Suprapubic skin (tissue), 4 donors: ENCODE measurements at places on chromosomes 12 and 14. TPM values are rescaled to one million over a fixed set of nuclear protein-coding genes. Genes with fewer than 3 reads are reported as not detected.

DNA sequence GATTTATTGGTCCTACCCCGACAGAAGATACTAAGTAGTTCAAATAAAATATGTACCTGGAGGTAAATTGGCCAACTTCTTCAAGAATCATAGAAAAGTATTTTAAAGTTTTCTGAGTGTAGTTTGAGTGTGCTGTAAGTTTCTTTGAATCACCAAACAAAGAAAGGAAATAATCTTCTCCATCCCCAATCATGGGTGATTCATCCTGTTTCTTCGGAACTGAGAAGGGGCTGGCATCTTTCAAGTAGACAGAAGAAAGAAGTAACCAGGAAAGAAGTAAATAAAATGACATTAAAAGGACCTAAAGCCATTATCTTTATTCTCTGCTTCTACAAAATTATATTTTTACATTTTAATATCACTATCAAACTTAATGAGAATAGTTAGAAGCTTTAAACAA is 6.8 kb downstream of the LMNTD1 start:
- DNase-seq = no peak

GRCh38 chr12:23949348-23950209 is at the start of gene SOX5:
SOX5 (minus strand) TSS chr12:23949670; CDS start chr12:23949601, 69 bp downstream.
- DNase-seq = no peak

DNA sequence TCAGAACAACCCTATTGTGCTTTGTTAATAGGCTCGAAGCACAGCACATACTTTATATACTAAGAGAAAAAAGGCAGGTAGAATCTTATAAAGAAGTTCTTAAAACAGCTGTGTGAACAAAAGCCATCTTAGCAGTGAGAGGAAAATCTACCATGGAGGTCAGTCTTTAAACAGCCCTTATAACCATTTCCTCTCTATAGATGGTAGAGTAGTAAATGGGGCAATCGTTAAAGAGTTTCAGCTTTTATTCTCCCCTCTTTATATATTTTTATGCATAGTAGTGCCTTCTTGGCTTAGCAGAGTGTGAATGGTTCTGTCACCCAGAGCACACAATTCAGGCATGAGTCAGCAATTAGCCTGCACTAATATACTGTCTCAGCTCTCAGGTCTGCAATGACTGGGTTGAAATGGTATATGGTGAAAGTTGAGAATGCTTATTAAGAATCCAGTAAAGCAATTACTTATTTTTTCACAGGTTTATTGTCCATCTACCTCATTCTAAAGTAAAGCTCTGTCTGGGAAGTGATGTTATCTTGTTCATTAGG is 305.0 kb downstream of the NELL2 start:
- DNase-seq = no peak

- no peak for DNase-seq
Measured at GRCh38 chr12:89155826-89156225, 196.5 kb downstream of the DUSP6 start.

DNA sequence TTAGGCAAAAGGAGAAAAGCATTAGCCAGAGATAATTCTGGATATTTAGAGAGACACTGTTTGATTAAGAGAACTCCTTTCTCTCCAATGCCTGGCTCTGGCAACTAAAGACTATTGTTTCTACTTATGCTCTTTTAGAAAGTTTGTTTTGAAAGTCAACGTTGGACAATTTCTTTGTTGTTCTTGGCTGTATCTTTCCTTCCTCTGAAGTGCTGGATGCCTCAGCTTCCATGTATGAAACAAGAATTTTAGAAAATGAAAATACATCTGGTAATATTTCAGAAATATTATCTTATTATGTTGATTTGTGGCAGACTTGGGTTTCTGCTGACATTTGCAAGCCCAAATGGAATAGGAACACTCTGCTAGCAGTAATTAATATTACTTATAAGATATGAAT is 382.6 kb downstream of the SNAPC1 start:
- no peak for DNase-seq

DNA sequence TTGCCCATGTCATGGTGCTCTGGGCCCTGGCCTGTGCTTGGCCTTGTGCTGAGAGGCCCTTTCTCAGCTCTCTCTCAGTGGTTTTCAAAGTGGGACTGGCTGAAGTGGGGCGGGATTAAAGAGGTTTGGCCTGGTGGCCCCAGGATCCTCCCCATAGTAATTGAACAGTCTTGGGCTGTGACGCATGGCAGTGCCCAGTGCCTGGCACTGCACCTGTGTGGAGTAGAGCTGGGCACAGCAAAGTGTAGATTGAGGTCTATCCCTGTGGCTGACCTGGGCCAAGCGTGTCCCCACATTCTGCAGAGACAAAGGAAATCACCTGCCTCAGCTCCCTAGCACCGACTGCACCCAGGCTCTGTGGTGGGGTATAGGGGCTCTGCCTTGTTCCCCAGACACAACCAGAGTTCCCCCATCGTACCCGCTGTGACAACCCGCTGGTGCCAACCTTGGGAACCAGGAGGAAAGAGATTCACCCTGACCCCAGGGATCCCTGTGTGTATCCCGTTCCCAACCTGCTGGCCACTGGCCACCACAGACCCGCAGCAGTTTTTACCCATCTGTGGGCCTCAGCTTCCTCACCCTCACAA is 9.9 kb upstream of the CYP46A1 start:
- DNase-seq = no peak

DNA sequence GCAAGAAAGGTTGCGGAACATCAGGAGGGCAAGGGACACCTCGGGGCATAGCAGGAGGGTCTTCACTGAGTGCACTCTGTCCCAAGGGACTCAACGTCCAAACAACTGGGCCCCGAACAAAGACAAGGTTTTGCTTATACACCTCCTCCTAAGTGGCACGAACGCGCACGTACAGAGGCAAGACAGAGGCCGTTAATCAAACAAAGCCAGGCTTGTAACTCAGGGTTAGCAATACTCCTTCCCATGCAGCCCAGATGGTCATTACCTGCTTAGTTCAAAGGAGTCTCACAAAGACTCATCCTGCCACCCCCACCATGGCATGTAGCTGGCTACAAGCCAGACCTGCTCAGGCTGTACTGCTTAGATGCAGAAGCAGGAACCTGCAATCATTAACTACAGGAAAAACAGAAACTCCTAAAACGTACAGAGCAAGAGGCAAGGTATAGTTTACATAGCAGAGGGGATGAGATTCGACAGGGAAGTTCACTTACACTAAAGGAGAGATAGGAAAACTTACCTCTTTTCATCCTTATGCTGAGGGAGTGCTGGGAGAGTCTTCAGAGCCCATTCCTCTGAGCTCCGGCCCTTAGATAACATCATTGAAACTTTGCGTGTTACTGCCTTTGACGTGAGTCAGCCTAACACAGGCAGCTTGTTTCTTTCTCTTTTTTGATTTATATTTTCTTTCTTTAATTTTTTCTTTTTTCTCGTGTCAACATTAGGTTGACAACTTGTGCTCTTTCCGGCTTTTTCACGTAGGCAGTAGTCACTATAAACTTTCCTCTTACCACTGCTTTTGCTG is 1319.1 kb downstream of the TMEM121 start:
- DNase-seq = no peak

GRCh38 chr12:64181430-64182291 is 40.4 kb downstream of the KICS2 start:
- DNase-seq = no peak

- DNase-seq = no peak
Measured at GRCh38 chr12:98449584-98449983, 65.8 kb upstream of the TMPO start.

DNA sequence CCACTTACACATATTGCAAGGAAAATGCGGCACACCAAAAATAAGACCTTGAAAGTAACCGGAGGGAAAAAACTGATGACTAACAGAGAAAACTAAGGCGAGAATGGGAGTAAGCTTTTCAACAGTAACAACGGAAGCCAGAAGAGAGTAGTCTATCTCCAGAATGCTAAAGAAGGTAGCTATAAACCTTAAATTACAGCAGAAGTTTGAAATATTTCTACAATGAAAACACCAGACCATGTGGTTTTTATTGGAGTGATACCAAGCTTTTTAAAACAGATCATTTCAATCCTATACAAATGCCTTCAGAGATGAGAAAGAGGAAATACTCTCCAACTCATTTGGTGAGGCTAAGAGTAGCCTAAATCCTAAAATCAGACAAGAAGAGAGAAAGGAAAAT is 209.5 kb downstream of the ANO6 start:
- no peak for DNase-seq

- DNase-seq = no peak
Measured at GRCh38 chr12:68745376-68745903, 536 bp upstream of the SLC35E3 start.

DNA sequence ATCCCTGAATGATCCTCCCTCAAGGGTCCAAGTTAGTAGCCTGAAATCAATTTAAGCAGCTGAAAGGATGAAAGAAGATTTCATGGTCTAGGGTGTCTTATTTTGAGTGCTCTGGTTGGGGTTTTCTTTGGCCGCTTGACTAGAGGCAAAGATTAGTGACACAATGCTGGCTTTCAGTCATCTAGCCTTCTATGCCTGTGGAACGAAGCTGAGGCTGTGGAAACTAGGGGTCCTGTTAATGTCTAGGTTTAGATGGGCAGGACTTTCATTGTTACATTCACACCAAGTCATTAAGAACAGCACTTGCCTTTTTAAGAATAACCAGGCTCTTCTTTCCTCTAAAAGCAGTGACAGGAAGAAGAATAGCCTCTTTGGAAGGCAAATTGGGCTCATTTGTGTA is 253.8 kb upstream of the E2F7 start:
- no peak for DNase-seq

DNA sequence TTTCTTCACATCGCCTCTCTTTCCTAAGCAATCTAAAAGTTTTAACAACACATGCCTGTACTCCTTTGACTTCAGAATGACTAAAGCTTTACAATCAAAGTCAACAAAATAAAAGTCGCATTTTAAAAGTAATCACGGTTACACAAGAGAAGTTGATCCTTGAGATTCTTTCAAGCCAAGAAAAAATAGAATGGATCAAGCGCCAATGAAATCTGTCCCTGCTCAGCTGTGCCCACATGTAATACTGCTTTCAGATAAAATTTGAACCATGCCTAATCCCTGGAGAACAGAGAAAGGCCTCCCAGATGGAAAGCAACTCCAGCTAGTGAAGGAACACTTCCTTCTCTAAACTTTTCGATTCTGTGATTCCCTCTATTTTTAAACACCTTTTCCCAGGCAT is 113.1 kb downstream of the FBXL14 start:
- no peak for DNase-seq

GRCh38 chr14:62216121-62216520 is 453.9 kb downstream of the SNAPC1 start:
- DNase-seq = no peak

- DNase-seq = no peak
Measured at GRCh38 chr12:110234755-110235154, 46.3 kb upstream of the ATP2A2 start.

- no peak for DNase-seq
Measured at GRCh38 chr12:100138803-100139098, 3.9 kb downstream of the BLTP3B start.

GRCh38 chr14:93115821-93116675 is at the start of gene ITPK1:
ITPK1 (minus strand) TSS chr14:93115925; CDS start chr14:93115163, 762 bp downstream.
- peak; percentile 73 for DNase-seq

DNA sequence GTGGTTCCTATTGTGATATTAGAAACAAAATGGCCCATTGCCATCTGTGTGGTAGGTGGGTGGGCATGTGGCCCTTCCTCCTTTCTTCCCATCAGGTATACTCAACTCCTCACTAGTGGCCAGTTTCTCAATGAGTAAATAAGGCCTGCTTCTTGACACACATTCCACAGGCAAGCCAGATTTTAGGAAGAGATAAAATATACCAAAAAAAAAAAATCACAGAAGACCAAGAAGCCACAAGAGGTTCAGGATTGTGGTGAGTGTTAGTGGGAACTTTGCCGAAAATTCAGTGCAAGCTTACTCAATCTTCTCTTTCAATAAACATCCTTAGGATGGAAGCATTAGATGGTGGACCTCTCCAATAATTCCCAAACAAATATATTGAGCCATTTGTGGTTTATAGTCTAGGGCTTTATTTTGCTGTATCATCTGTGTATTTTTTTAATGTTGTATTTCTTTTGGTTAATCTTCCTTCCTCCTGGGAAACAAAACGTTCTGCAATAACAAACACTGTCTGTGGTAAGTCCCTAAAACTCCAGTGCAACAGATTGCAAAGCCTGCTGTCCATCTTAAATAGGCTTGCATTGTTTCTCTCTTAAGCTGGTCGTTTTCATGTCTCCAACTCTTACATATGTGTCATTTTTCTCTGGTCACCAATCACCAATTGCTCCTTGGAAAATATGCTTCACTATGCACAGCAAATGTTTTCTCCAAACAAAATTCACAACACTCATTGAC is 289.9 kb upstream of the KITLG start:
- DNase-seq = no peak

- peak; percentile 86 for DNase-seq
Measured at GRCh38 chr12:643475-644302, 19.6 kb downstream of the NINJ2 start.

DNA sequence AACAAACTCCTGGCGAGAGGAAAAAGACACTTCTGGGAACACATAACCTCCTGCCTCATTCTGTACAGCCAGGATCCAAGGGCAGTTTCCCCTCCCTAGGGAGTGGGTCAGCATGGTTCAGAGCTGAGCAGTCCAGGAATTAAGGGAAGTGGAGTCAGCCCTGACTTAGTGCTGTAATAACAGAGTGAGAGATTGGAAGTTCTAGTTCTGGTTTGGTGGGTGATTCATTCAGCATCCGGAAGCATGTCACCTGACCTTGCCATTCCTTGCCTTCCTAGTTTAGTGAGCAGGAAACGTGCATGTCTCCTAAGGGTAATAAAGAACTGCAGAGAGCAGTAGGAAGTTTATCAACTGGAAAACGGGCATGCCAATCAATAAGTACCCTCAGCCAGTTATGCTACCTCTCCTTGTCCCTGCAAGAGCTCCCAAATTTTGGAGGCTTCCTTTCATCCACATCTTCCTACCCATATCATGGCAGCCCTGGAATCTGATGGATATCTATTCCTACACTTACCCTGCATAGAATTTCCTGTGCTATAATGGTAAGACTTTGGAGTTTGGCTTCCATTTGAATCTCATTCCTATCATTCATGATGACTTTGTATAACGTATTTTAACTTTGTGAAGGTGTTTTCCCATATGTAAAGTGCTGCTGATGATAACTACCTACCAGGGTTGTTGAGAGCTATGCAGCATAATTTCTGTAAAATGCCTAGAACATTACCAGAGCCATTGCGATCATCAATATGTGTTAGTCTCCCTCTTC is 28.5 kb upstream of the MAGOHB start:
- no peak for DNase-seq

Gene C12orf50
- not detected for total RNA-seq

Gene LRRC10
- not detected for total RNA-seq

Gene CLEC4C
- total RNA-seq = not detected

Gene TXNRD1
- 40.3 TPM for total RNA-seq

Gene NFE2
- total RNA-seq = 8.6 TPM

Gene TUBA1C
- total RNA-seq = 729 TPM

Gene CYP27B1
- total RNA-seq = 2.6 TPM

Gene KRT71
- 55.8 TPM for total RNA-seq

Gene GRIP1
- 14.3 TPM for total RNA-seq
